NCI-H748 treated with DMSO at 0.1 percent for 48 hours (cell line): ENCODE measurements at places on chromosomes 1 and 21.

DNA sequence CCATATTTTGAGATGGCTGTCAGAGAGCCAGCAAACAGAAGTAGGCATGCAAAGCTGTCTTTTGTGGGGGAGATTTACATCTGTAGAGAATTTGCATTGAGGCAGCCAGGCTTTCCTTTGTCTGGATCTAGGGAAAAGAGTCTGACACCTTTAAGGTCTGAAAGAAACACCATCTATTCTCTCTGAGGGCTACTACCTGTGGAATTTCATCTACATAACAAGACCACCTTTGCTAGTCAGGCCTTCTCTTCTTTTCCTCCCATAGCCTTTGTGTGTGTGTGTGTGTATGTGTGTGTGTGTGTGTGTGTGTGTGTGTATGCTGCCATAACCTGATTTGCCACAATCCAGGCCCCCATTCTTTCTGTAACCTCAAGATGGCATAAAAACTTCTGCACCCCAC, 28.4 kb upstream of the DMRTB1 start:
- DNase-seq, result no peak

DNA sequence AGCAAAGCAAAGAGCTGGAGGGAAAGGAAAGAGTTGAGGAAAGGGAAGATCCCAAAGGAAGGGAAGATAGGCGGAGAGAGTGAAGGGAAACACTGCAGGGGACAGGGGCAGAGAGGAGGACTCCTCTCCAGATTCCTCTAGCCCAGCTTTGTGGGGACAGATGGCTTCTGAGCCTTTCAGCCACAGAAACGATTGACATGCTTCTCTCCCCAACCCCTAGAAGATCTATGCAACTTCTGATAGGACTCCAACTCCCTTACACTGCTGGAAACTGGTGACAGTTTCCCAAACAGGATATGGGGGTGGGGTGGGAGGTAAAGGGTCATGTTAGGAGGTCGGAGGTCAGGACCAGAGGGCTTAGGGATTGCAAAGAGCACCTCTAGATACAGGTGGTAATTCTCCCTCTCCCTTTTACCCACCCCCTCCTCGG, 6.5 kb downstream of the MEX3A start:
- DNase-seq, result no peak

DNA sequence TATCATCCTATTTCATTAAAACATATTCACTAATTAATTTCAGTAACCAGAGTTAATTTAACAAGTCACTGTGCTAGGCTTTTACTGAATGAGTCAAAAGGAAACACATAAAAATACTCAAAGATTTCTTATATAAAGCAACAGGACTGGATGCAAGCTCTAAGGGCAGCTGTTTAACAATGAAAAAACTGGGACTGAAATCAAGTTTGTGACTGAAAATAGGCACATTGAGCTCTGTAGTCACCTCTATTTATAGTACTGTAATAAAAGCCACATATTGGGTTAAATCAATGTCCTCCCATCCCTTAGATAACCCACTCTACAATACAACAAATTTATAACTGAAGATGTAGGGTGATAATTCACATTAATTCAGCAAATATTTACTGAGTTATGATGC, 52.4 kb downstream of the SMYD3 start:
- DNase-seq, result no peak

- DNase-seq, result no peak
Observed at GRCh38 chr1:174169342-174169741, 10.0 kb downstream of the RABGAP1L start.

GRCh38 chr21:46285206-46285661, at the start of gene MCM3AP:
TSS of gene MCM3AP (minus strand) at chr21:46285611. CDS start at chr21:46285286, 325 bp downstream.
- no peak for DNase-seq

GRCh38 chr1:99384021-99384420, 119.7 kb downstream of the PLPPR4 start:
- DNase-seq, result no peak

- no peak for DNase-seq
Observed at GRCh38 chr1:155236451-155236850, 18.8 kb downstream of the ENTREP3 start.

DNA sequence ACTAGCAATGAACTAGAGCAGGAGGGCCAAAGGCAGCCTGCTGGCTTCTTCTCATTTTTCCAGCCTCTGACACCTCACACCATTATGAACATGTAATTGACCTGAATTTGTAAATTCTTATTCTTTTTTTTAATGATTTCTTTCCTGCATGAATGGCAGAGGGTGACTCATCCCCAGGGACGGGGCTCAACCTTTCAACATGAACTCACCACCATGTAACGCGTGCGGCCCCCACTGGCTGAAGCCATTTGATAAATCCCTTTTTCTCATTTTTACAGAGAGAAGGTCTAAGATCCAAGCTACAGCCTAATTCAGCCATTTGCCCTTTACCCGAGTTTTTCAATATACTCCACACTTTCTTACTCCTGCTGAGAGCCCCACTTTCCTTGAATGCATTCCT, 9.3 kb upstream of the ETS2 start:
- no peak for DNase-seq

GRCh38 chr1:110605901-110606656, at the start of gene KCNA2:
TSS of gene KCNA2 (minus strand) at chr1:110606358. CDS start at chr1:110604782, 1,576 bp downstream.
- peak; percentile 31 for DNase-seq

GRCh38 chr1:29408831-29409605, 172.7 kb downstream of the PTPRU start:
- DNase-seq, result no peak

- no peak for DNase-seq
Observed at GRCh38 chr1:183330335-183330734, 87.8 kb downstream of the NMNAT2 start.

DNA sequence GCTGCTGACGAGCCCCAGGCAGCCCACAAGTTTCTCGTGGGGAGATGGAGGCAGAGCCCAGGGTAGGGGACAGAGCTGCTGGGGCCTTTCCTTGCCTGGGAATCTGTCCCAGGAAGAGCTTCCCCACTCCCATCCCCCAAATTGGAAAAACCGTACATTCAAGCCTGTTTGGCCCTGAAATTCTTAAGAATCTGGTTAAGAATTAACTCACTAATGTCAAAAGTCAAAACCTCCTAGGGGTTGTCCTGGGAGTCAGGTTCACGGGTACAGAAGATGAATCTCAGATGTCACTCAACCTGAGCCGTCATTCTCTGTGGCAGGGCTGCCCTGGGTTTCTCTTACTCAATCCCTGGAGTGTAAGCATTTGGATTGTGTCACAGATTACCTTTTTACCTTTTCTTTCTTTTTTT, 8.4 kb downstream of the C1orf115 start:
- no peak for DNase-seq

GRCh38 chr1:21559788-21560567, 50.8 kb downstream of the ALPL start:
- DNase-seq, result no peak

- DNase-seq, result no peak
Observed at GRCh38 chr1:150144606-150145005, 5.1 kb upstream of the PLEKHO1 start.

GRCh38 chr21:33325222-33326067, 675 bp downstream of the IFNAR1 start:
- DNase-seq, result peak; percentile 48

GRCh38 chr1:180734366-180734765, 102.5 kb downstream of the XPR1 start:
- no peak for DNase-seq

DNA sequence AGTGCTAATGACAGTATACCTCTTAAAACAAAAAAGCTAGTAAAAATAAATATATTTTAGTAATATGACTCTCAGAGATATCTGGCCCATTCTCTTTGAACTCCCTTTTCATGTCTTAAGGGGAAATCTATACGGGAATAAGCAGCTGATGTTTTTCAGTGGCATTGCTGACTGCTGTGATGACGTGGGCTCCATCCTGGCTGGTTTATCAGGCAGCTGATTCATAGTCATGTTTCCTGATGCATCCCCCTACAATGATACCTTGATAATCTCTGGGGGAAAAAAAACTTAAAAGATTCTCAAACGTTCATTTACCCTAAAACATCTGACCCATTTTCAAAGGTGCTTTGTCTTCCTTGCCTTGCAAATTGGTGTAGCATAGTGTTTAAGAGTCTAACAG, 53.8 kb downstream of the ABCA4 start:
- DNase-seq, result no peak

DNA sequence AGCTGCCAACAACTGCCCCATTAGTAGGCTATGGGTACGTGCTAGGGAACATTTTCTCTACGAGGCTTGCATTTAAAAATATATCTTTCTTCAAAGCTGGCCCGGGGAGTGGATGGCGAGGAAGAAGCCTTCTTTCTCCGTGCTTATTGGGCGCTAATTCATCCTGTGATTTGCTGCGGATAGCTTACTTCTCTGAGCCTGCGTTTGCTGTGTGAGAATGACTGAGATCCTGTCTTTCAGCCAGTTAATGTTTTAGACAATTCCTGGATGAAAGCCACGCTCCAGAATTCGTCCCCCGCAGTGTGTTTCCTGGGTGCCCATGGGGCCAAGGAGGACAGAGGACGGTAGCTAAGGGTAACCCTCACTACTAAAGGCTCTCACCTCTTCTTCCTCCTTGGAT, 57.8 kb upstream of the TARBP1 start:
- no peak for DNase-seq

- no peak for DNase-seq
Observed at GRCh38 chr1:200786788-200787187, 48.1 kb downstream of the CAMSAP2 start.

DNA sequence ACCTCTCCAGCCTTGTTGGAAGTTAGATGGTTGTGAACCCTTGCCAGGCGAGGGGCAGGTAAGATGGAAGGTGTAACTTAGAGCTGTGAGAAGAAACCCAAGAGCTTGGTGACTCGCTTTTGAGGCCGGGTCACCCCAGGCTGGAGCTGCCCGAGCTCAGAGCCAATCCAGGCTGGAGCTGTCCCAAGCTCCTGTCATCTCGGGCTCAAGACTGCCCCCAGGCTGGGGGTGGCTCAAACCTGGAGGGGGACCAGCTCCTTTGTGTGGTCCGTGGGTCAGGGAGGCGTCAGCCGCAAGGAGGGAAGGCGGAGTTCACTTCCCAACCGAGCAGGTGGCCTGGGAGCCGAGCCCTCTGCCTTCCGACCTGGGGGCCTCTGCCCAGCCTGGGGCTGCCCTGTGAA, 2.0 kb downstream of the HUNK start:
- DNase-seq, result no peak

DNA sequence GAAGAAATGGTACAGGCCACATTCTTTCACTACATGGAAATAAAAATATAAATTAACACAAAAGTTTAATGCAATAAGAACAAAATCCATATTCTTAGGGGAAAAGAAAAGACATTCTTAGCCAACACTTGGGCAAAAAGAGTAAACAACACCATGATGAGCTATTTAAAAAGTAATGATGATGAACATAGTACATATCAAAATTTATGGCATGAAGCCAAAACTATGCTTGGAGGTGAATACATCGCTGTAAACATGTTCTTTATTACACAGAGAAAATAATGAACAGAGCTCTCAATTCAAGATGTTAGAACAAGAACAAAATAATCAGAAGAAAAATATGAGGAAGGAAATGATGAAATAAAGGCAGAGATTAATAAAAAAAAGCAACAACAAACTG, 158.2 kb downstream of the ZSCAN20 start:
- no peak for DNase-seq

- no peak for DNase-seq
Observed at GRCh38 chr1:10835421-10835820, 39.0 kb upstream of the CASZ1 start.

- DNase-seq, result no peak
Observed at GRCh38 chr1:205693421-205693991, 13.2 kb upstream of the SLC45A3 start.

GRCh38 chr1:32702599-32703478, at the start of gene SYNC:
TSS of gene SYNC (minus strand) at chr1:32702770. CDS start at chr1:32702660, 110 bp downstream.
- no peak for DNase-seq
